ENCODE measurements at places on chromosomes 2 and 18.

- H3K27me3 ChIP-seq: no peaks in the 10 kb centered on the region
- H3K4me1 ChIP-seq: no peaks in the 10 kb centered on the region
- no peak overlapping the region for H3K27ac ChIP-seq
- no peak for DNase-seq
Observed at GRCh38 chr2:99776906-99777646, 287.3 kb upstream of the REV1 start.

DNA sequence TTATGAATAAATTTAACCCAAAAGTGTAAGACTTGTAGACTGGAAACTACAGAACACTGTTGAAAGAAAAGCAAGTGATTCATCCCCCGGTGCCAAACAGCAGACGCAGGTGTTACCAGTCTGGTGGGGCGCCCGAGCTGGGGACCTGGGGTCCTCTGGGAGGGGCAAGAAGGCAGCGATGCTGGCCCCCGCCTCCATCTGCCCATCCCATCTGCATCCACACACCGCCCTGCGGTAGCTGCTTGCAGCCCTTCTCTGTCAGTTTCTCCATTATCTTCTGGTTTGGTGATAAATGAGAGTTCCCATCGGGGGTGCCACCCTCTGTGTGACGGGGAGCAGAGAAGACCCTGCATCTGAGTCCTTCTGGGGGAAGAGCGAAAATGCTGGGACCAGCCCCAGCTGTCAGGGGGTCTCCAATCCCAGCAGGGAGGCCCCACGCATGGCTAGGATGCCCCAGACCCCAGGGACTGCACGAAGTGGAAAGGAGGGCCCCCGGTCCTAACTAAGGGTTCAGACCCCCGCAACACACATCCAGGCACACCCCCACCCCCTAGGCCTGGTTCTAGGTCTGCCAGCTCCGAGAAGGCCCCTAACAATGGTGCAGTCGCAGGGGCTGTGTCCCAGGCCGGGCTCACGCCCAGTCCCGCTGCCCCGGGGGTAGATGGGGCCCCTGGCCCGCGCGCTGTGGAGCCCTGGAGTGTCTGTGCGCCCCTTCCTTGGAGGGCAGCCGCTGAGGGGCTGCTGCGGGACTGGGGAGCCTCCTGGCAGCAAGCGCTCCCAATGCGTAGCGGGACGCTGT is 686 bp upstream of the RGPD8 start:
- H3K36me3 ChIP-seq: no peaks in the 10 kb centered on the region
- H3K27ac ChIP-seq: peak overlapping the region; percentile 6
- DNase-seq: no peak
- H3K27me3 ChIP-seq: no peaks in the 10 kb centered on the region
- no peak overlapping the region for H3K4me3 ChIP-seq

GRCh38 chr2:186484062-186484735 is 1.9 kb upstream of the ZC3H15 start:
- no peak overlapping the region for H3K27ac ChIP-seq
- no peaks in the 10 kb centered on the region for H3K27me3 ChIP-seq
- H3K4me3 ChIP-seq: no peak overlapping the region
- no peaks in the 10 kb centered on the region for H3K36me3 ChIP-seq
- no peak for DNase-seq
- peaks cover 7% of the 10 kb centered on the region for H3K4me1 ChIP-seq

- no peaks in the 10 kb centered on the region for H3K36me3 ChIP-seq
- no peaks in the 10 kb centered on the region for H3K27me3 ChIP-seq
- no peak overlapping the region for H3K4me3 ChIP-seq
- no peaks in the 10 kb centered on the region for H3K4me1 ChIP-seq
Observed at GRCh38 chr18:9790261-9790660, 82.2 kb downstream of the RAB31 start.

DNA sequence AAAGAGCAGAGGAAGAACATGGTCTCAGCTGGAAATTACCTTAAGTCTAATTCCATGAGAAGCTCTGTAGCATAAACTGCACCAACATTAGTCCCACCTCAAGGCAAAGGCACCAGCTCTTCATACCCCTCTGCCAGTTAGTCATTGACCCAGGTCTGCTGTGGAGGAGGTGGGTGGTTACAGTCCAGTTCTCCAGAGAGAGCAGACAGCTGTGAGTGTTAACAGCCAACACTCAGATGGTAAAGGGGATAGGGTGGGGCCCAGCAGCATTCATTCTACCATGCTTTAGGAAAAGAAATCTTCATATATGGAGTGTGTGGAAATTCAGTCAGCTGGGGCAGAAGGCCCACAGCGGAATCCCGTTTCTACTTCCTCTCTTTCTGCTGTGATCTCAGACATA is 159.7 kb upstream of the FBXO11 start:
- H3K4me3 ChIP-seq: no peak overlapping the region
- no peak for DNase-seq
- H3K27ac ChIP-seq: no peak overlapping the region
- H3K4me1 ChIP-seq: no peaks in the 10 kb centered on the region
- H3K36me3 ChIP-seq: no peaks in the 10 kb centered on the region

- peak; percentile 58 for DNase-seq
- H3K27me3 ChIP-seq: no peaks in the 10 kb centered on the region
- no peak overlapping the region for H3K27ac ChIP-seq
- no peaks in the 10 kb centered on the region for H3K36me3 ChIP-seq
Observed at GRCh38 chr2:47767880-47768609, 14.9 kb upstream of the MSH6 start.

DNA sequence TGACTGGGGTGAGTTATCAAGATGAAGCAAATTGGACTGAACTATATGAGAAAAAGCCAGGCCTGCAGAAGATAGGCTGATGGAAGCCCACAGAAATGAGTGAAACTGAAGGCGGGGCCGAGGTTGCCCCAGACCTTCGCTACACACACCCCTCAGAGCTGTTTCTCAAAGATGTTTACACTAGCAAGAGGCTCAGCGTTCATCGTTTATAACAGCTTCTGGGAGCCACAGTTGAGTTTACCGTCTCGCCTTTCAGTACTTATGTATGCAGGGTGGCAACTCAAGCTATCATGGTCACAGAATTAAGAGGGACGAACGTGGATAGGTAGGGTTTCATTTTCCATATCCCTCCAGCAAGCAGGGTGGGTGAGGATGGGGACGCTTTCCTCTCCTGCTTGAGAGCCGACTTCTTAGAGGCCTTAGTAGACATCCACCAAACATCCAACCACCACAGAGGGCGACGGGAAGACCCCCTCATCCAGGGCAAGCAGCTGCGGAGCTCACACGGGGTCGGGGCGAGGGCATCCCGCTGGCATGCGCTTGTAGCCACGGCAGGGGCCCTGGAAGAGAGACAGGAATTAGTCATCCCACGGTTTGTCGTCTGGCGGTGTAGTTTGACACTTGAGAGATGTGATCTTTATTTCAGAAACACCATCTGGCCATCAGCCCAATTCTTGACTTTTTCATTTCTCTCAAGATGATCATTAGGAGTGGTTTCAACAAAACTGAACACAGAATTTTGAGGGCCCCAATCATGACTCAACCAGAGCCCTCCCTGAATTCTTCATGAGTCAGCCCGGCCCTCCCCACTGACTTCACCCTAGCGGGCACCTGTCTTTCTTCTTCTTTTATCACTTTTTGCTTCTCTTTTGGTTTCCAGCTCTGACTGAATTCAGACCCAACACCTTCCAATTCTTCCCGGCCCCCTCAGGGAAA is 109.1 kb upstream of the CTDP1 start:
- no peaks in the 10 kb centered on the region for H3K4me1 ChIP-seq
- no peak overlapping the region for H3K27ac ChIP-seq
- peak; percentile 12 for DNase-seq
- no peak overlapping the region for H3K4me3 ChIP-seq
- no peaks in the 10 kb centered on the region for H3K36me3 ChIP-seq

- H3K4me3 ChIP-seq: no peak overlapping the region
- no peak overlapping the region for H3K27ac ChIP-seq
- H3K4me1 ChIP-seq: no peaks in the 10 kb centered on the region
- H3K27me3 ChIP-seq: no peaks in the 10 kb centered on the region
Observed at GRCh38 chr2:176960061-176960460, 252.5 kb upstream of the HNRNPA3 start.

- no peaks in the 10 kb centered on the region for H3K36me3 ChIP-seq
- H3K4me3 ChIP-seq: no peak overlapping the region
- no peaks in the 10 kb centered on the region for H3K27me3 ChIP-seq
- H3K27ac ChIP-seq: no peak overlapping the region
- no peaks in the 10 kb centered on the region for H3K4me1 ChIP-seq
Observed at GRCh38 chr2:36578343-36579296, 19.3 kb downstream of the FEZ2 start.

DNA sequence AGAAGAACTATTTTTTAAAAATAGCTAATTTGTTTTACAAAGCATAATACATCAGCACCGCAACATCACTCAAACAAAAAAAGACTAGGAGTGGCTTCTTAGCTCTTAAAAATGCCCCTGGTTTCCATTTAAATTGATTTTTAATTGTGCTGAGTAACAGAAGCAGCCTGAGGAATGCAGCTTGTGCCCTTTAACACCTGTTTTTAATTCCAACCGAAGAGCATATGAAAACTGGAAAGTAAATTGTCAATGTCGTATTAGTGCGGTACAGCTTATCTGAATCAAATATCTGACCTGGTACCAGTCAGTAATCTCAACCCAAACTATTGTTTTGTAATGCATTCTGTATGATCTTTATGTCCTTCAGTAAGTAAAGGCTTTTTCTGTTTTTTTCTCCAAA is 13.2 kb upstream of the CD302 start:
- no peak overlapping the region for H3K4me3 ChIP-seq
- no peaks in the 10 kb centered on the region for H3K4me1 ChIP-seq
- DNase-seq: no peak

DNA sequence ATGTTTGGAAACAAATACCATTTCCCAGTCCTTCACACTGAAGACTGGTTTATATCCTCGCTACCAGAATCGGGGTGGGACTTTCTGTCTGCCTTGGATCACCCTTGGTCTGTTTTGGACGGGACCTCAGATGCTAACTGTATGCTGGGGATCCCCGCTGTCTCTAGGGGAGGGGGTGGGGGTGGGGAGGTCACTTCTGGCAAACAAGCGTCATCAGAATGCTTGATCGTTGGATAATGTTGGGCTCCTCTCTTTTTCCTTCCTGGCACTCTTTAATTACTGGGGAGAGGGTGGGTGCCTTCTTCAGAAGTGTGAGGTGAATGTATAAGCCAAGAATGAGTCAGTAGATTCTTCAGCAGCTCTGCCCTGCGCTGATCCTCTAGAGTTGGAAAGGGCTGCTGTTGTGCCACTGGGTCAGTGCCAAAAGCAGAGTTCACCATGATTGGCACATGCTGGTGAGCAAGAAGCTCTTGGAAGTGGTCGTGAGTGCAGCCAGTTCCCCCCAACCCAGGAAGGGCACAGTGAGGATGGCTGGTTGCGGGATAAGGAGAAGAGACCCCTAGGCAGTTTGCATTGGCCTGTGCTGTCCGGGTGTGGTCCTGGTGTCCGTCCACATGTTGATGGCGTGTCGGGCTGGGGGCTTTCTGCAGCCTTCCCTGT is 32.2 kb downstream of the DGKD start:
- H3K4me3 ChIP-seq: no peak overlapping the region
- H3K27me3 ChIP-seq: no peaks in the 10 kb centered on the region
- H3K27ac ChIP-seq: peak overlapping the region; percentile 85
- H3K36me3 ChIP-seq: no peaks in the 10 kb centered on the region
- no peaks in the 10 kb centered on the region for H3K4me1 ChIP-seq
- DNase-seq: no peak

DNA sequence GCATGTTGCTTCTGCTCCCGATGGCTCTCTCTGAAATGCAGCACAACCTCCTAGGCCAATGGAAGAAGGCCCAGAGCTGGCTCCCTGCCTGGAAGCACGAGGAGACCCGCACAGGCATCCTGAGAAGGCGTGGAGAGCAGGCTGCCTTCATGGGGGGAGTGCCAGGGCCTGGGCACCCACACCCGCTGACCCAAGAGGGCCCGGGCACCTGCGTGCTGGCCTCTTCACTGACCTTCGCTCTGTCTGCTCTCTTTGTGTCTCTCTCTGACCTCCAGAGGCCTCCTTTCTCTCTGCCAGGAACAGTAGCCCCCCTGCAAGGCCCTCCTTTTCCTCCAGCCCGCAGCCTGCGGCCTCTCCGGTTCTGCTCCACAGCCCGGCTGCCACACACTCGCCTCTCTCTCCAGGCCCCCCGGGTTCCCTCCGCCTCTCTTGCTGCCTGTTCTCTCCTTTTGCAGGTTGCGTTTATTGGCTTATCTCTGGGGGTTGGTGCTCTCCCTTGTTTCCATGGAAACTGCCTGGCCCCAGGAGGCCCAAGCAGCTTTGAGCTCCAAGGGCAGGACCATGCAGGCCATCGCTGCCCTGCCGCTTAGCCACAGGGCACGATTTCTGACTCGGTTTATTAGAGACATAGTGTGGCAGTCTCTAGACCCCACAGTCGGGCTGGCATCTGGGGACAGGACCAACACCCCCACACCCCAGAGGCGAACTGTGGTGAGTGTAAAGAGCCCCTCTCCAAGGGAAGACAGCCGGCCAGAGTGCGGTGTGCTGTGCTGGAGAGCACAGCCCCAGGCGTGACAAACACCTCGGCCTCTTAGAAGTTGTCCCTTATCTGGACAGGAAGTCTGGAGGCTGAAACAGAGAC is 1.7 kb downstream of the MZT2B start:
- peaks cover 11% of the 10 kb centered on the region for H3K4me1 ChIP-seq
- DNase-seq: peak; percentile 48
- no peaks in the 10 kb centered on the region for H3K27me3 ChIP-seq
- H3K4me3 ChIP-seq: peak overlapping the region; percentile 100

DNA sequence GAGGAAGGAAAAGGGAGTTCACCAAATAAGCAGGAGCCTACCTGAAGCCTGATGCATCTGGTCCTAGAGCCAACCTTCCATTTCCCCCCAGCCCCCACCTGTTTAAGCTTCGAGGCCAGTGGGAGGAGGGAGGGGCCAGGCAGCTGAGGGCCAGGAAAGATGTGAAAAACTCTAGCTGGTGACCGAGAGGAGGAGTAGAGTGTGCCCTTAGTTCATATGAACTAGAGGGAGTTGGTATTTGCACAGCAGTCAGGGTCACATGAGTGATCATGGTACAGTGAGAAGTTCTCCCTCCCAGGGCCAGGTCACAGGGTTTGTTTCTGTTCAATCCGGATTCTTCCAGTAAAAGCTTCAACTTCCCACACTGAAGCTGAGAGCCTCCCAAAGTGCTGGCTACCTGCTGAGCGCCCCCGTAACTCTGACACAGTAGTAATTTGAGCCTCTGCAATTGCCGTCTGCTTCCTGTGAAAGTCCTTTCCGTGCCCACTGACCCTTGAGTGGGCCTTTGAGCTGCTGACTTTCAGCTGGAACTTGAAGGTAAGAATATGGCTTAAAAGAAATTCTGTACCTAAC is at the start of gene SULT1C2:
Gene SULT1C2, plus strand, starts transcription at position 362 of the 573 bp plus-strand sequence. CDS start 4,773 bp downstream, outside the sequence.
- no peak within 1 kb of the TSS for H3K27ac ChIP-seq
- no peaks in the 10 kb centered on the region for H3K4me1 ChIP-seq
- H3K36me3 ChIP-seq: no peaks in the 10 kb centered on the region

GRCh38 chr2:145185696-145186095 is 665.8 kb upstream of the ZEB2 start:
- no peaks in the 10 kb centered on the region for H3K27me3 ChIP-seq
- no peaks in the 10 kb centered on the region for H3K4me1 ChIP-seq
- no peak overlapping the region for H3K4me3 ChIP-seq
- peak; percentile 23 for DNase-seq

Data from uterus (tissue), 4 donors.